Activated T-cell treated with anti-CD3 and anti-CD28 coated beads for 48 hours (primary cell): ENCODE measurements at places on chromosomes 5 and 9.

- peak; percentile 80 for DNase-seq
Observed at GRCh38 chr9:110048403-110048975, 159.5 kb downstream of the C9orf152 start.

- DNase-seq: no peak
Observed at GRCh38 chr5:122170620-122171019, 41.3 kb downstream of the ZNF474 start.

DNA sequence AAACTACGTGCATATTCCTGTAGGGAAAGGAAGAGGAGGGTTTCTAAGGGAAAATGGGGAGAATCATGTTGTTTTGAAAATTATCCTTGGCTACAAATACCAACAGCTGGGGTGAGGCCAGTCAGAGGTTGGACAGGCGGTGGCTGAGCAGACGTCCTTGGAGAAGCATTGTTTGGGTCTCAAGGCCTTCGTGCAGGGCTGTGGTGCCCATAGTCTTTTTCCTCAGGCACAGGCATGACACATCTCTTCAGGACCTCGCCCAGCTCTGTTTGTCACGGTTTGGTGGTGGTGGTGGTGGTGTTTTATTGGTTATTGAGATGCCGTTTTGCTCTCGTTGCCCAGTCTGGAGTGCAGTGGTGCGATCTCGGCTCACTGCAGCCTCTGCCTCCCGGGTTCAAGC is 27.8 kb upstream of the EGFL7 start:
- DNase-seq: no peak

GRCh38 chr5:151070449-151070848 is 10.4 kb downstream of the TNIP1 start:
- DNase-seq: no peak

DNA sequence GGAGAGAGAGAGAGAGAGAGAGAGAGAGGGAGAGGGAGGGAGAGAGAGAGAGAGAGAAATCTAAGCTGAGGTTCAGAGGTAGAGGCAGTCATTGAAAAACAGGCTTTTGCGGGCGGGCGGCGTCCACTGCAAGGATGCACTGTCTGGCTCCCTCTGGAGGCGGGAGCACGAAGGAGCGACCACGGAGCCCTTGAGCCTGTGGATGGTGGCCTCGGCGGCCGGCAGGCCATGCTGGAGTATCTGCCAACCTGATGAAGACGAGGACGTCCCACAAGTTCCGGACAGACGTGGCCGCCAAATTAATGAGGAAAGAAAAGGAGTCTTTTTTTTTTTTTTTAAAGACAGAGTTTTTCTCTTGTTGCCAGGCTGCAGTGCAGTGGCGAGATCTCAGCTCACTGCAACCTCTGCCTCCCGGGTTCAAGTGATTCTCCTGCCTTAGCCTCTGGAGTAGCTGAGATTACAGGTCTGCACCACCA is 2.2 kb upstream of the CCDC125 start:
- DNase-seq: peak; percentile 69

GRCh38 chr9:136754626-136755301 is 3.3 kb downstream of the LCN8 start:
- DNase-seq: no peak

DNA sequence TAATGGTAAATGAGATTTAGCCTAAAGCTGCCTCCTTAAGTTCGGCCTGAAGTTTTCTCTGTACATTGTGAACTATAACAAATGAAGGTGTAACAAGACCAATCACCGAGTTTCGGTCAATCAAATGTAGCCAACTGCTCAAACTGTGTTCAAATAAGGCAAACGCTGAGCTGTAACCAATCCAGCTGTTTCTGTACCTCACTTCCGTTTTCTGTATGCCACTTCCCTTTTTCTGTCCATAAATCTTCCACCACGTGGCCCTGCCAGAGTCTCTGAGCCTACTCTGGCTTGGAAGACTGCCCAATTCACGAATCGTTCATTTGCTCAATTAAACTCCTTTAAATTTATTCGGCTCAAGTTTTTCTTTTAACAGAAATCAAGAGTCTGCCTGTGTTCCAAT is 193.5 kb upstream of the KLF9 start:
- DNase-seq: no peak

GRCh38 chr5:63125392-63125791 is 546.8 kb downstream of the LRRC70 start:
- no peak for DNase-seq

DNA sequence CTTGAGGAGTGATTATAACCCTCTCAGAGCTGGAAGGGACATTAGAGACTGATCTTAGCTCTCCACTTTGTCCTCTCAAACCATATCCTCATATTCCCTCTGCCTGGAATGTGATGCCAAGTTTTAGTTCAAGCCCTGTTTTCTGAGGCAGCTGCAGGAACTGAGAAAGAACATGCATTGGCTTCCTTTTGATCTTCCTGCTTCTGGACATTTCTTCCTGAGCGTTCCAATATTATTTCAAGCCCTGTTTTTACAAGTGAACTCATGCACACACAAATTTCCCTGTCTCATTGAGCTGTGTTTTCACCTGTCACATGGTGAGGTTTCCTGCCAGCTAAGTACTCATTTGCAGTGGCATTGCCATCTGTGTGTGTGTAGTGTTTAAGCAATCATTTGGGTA is 17.0 kb downstream of the FOCAD start:
- no peak for DNase-seq

DNA sequence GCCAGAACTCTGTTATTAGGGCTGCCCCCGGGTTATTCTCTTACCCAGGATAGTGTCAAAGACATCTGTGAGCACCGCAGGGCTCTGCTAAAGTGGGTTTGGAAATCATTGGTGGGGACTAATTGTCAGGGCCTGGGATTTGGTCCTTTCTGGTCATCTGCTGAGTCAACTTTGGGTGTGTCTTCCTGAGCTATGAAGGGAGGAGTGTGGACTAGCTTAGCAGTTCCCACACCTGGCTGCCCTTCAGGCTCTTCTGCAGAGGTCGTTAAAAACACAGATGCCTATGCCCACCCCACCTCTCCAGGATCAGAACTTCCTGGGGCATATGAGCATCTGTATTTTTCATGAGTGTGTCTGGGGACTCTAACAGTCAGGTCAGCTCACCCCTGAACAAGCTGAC is 352.2 kb downstream of the SLIT3 start:
- no peak for DNase-seq

GRCh38 chr9:112771359-112772214 is 21.0 kb downstream of the SNX30 start:
- DNase-seq: no peak

- no peak for DNase-seq
Observed at GRCh38 chr9:38309324-38310195, 82.9 kb upstream of the ALDH1B1 start.

GRCh38 chr9:109115931-109116526 is 3.7 kb downstream of the TMEM245 start:
- DNase-seq: no peak

- no peak for DNase-seq
Observed at GRCh38 chr5:154970759-154971158, 29.9 kb downstream of the MRPL22 start.

DNA sequence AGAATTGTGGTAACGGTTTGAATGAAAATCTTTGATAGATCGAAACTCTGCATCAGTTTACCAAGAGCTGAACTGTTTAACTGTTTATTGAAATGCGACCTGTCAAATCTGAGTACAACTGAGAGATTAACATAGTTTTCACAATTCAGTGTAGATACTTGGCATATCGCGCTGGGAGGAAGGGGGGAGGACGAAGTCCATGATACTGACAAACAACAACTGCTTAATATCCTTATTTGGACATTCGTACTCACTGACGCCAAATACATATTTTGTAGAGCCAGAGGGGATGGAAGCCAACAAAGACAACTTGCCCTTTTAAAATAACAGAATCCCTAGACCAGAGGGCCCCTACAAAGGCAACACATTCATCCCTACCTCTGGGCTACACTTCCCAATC is 93.2 kb downstream of the GLIS3 start:
- DNase-seq: no peak

GRCh38 chr5:53739111-53739510 is 178.7 kb downstream of the NDUFS4 start:
- DNase-seq: no peak

DNA sequence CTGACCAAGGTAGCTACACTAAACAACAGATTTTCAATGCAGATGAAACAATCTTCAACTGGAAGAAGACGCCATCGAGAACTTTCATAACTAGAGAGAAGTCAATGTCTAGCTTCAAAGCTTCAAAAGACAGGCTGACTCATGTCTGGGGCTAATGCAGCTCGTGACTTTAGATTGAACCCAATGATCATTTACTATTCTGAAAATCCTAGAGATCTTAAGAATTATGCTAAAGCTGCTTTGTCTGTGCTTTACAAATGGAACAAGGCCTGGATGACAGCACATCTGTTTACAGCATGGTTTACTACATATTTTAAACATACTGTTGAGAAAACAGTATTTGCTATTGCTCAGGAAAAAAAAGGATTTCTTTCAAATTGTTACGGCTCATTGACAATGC is 54.9 kb downstream of the RICTOR start:
- DNase-seq: no peak

DNA sequence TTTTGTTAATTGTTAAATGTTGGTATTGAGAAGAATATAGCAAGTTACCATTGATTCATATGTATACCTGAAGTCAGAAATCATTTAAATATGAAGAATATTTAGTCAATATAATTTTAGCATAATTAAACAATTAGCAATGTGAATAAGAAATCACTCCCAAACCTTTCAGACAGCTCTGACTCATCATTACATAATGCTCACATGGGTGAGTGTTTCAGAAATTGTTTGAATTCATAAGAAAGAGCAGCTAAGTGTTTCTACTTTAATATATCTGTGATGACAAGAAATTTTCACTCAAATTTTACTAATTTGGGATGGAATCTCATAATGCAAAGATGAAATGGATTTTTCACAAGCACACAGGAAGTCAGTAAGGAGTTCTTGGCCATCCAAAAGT is 42.0 kb upstream of the CDC42SE2 start:
- DNase-seq: no peak

- no peak for DNase-seq
Observed at GRCh38 chr5:37034955-37035354, 158.4 kb downstream of the NIPBL start.

GRCh38 chr9:136441681-136442245 is 2.1 kb upstream of the INPP5E start:
- DNase-seq: no peak

DNA sequence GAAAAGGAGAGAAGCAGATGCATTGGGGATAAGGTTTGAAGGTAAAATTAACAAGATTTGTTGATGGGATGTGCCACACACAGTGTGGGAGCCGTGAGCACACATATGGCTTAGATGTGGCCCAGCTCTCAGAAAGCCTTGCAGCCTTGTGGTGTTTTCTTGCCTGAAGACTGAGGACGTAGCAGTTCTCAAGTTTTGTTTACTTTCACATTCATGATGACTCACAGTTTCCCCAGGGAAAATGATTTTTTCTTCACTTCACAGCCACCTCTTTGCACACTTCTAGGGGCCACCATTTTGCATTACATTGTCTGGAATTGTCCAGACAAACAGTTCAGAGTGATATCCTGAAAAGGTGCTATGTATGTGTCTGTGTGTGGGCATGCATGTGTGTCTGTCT is 126.2 kb downstream of the BASP1 start:
- no peak for DNase-seq

DNA sequence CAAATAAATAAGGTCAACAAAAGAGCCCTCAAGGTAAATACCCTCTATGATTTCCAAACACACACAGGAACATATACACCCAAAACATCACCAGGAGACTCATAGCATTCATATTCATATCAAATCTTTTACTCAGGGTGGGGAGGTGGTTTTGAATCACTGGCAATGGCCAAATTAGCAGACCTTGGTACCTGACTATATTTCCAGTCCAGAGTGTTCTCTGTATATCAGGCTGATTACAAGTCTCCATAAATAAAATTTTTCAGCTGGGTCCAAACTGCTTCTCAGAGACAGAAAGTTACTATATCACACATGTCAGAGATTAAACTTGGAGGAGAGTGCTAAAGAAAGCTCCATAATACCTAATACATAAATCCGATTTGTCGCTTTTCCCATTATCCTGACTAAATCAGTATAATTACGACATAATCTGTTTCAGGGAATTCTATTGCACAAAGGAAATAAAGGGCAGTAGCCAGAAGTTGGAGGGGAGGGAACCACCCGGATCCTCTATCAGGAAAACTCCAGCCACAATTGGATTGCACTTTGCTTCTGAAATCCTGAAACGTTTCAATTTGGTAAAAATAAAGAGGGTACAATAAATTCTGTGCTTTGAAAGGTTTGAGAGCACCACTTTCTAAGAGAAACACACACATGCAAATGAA is 7.0 kb upstream of the GOLGA1 start:
- DNase-seq: no peak

DNA sequence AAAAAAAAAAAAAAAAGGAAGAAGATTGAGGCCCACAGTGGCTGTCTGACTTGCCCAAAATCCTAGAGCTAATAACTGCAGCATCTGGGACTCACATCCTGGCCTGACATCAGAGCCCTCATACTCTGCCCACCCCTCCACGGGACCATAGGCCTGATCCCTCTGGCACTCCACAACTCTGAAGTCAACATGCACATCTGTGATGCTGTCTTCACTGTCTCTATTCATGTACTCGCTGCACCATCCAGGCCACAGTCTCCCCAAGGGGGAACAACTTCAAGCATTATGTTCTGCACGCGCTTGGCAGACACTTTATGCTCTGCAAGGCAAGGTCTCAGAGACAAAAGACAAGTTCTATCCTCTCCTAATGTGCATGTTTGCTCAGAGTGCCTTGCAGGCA is 158.2 kb downstream of the SPOCK1 start:
- no peak for DNase-seq

GRCh38 chr9:106704056-106704615 is 158.8 kb upstream of the ZNF462 start:
- DNase-seq: no peak
